Substantia nigra (tissue), 51 donors: ENCODE measurements at places on chromosomes 1 and 21.

DNA sequence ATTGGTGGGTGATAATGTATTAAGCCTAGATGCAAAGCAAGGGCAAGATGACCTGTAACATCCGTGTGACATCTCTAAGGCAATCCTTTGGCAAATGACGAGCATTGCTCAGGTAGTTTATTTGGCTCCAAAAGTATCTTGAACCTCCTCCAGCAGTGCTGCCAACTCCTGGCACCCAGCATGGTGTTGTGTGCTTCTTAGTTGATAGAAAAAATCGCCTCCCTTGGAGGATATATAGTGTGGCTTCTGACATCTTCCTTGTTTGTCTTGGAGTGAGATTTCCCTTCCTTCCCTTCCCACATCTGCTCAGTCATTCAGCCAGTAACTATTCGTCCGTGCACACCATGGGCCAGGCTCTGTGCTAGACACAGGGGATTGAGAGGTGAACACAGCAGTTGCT, 121.8 kb downstream of the TOMM20 start:
- no peak for DNase-seq

DNA sequence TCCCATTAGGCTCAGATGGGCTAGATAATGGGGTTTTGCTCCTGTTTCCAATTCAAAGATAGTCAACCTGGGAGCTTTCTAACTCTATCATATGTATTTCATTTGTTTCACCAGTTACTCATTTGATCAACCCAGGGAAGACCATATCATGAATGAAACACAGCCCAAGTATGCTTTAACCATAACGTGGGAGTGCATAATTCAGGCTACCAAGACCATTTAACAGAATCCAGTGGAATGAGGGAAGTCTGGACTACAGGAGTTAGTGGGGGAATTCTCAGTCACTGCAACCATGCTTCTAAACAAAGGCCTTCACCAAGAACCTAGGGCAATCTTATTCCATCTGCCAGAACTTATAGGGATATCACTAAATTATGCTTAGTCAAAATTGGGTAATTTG, 15.0 kb upstream of the SLC16A1 start:
- DNase-seq: no peak

GRCh38 chr21:15272591-15272990, 207.8 kb upstream of the NRIP1 start:
- DNase-seq: no peak

GRCh38 chr1:218817071-218817470, 356.6 kb upstream of the LYPLAL1 start:
- DNase-seq: no peak

- DNase-seq: no peak
Measured at GRCh38 chr1:85462931-85463649, 1.9 kb downstream of the DDAH1 start.

GRCh38 chr1:204494281-204495077, at the start of gene PIK3C2B:
TSS of gene PIK3C2B (minus strand) at chr1:204494805. CDS start at chr1:204469802, 25,003 bp downstream.
- peak; percentile 87 for DNase-seq

GRCh38 chr1:26697431-26697977, 1.7 kb downstream of the ARID1A start:
- no peak for DNase-seq

GRCh38 chr21:39082656-39083376, 100.4 kb downstream of the PSMG1 start:
- no peak for DNase-seq

DNA sequence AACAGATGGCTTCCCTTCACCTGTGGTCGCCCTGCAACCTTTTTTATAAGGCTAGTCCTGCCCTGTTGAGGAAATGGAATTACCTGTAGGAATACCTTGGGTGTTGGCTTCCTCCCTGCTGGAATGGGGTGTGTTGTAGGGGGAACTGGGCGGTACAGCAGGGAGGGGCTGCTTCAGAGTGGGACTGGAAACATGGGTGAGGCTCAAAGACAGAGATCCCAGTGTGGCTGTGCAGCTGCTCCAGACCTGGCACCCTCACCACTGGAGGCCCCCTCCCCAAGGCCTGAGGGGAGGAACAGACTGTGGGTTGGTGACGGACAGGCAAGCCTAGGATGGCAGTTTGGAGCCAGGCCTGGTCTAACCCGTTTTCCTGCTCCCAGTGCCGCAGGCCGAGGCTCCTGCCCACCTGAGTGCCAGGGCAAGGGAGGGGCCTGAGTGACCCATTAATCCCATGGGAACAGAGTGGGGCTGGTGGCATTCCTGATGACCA, 4.5 kb downstream of the EFNA3 start:
- DNase-seq: no peak

- DNase-seq: no peak
Measured at GRCh38 chr1:117615474-117615873, 9.6 kb downstream of the TENT5C start.

DNA sequence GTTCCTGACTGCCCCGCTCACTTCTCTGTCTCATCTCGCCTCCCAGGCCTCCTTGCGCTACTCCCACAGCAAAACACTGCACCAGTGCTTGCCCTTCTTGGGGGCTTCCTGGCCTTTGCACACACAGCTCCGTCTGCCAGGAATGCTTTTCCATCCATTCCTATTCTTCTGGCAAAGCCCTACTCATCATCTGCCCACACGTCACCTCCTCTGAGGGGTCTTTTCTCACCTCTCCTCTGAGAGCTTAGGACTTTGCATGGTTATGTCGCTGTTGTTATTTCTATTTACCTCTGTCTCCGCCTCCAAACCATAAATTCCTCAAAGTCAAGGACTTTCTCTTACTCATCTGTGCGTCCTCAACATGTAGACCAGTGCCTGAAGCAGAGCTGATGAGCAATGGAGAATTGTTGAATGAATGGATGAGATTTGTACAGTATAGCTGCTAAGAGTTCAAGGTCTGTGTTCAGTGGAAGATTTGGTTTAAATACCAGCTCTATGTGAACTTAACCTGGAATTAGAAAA, 26.4 kb upstream of the BTG2 start:
- no peak for DNase-seq

GRCh38 chr1:54973205-54973921, 7.1 kb upstream of the TMEM61 start:
- no peak for DNase-seq

- DNase-seq: no peak
Measured at GRCh38 chr1:234125283-234125682, 220.8 kb downstream of the SLC35F3 start.

DNA sequence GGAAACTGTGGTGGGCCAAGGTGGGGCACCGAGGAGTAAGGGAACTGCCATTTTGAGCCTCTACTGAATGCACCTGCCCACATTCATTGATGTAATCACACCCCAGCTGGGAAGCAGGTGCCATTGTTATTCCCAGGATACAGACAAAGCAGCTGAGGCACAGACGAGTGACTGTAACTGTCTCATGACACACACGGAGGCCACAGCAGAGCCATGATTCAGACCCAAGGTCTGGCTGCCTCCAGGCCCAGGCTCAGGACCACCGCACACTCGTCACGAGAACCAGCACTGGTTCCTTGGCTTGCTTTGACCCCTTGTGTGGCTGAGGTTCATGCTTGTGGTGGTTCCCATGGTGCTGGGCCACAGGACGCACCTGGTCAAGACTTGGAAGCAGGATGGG, 45.6 kb upstream of the CLIC4 start:
- no peak for DNase-seq

GRCh38 chr1:32291145-32291707, 657 bp upstream of the HDAC1 start:
- no peak for DNase-seq

GRCh38 chr1:2556678-2557481, 709 bp downstream of the TNFRSF14 start:
- no peak for DNase-seq

GRCh38 chr1:72184099-72184701, 98.1 kb downstream of the NEGR1 start:
- no peak for DNase-seq

- no peak for DNase-seq
Measured at GRCh38 chr1:203475012-203475981, at the start of gene PRELP. TSS of gene PRELP (plus strand) at chr1:203475806. CDS start at chr1:203483185, 7,379 bp downstream.

- no peak for DNase-seq
Measured at GRCh38 chr1:181768211-181768929, 285.1 kb downstream of the CACNA1E start.

DNA sequence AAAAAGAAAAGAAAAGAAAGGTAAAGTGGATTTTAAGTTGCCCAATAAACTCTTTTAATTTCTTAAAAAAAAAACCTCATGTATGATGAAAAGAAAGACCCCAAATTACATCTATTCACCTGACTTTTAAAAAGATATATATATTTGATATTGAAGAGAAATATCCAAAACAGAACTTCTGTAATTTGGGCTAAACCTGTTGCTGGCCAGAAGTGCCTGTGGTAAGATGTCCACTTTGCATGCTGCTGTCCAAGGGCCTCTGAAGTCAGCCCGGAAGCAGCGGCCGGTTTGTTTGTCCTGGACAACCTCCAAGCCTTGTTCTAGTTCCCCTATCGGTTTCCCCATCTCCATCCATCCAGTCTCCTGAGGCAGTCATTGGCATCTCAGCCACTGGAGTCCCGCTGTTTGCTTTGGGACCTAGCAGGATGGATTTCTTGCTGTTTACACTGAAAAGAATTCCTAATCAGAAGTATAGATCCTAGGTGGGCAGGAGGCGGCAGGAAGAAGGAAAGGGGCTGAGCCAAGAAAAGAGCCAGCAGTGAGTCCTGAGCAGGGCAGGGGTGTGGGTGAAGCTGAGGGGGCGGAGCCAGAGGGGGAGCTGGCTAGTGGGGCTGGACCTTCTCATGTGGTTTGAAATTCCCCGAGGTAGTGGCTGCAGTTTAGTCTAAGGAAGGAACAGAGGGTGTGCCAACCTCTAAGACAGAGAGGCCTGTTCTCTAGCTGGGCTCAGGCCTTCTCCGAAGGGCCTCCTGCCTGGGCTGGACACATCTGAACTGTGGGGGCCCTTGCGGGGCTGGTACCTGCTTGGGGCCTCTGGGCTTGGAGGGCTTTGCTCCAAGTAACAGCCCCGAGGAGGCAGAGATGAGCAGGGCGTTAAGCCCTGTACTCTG, 3.3 kb downstream of the NCMAP start:
- peak; percentile 81 for DNase-seq

- DNase-seq: peak; percentile 54
Measured at GRCh38 chr1:183778568-183779433, 26.1 kb upstream of the RGL1 start.

- no peak for DNase-seq
Measured at GRCh38 chr1:110945626-110946025, 18.1 kb downstream of the LRIF1 start.

GRCh38 chr1:4048076-4048475, 148.0 kb upstream of the C1orf174 start:
- DNase-seq: no peak

GRCh38 chr1:80170811-80171485, 1164.4 kb upstream of the ADGRL4 start:
- no peak for DNase-seq

DNA sequence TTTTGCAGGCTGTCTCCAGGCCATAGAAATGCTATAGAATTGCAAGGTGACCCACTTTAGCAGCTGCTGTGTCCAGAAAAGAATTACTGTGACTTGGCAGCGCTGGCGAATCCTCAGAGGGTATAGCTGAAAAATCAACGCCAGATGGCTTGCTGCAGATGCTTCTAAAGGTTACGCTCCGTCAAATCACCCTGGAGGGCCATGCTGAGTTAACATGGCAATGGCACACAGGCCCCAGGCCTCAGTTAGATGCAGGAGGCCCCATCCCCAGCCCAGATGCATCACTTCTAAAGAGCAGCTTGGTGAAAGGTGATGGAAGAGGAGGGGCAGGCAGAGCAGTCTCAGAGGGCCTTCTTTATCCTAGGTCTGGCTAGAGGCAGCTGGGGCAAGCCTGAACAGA, 18.0 kb downstream of the KIAA1614 start:
- DNase-seq: no peak

GRCh38 chr21:44904141-44904923, 16.4 kb downstream of the ITGB2 start:
- no peak for DNase-seq

- DNase-seq: no peak
Measured at GRCh38 chr1:224784265-224785039, 145.0 kb upstream of the DNAH14 start.

- no peak for DNase-seq
Measured at GRCh38 chr1:195970209-195970608, 638.0 kb downstream of the KCNT2 start.

DNA sequence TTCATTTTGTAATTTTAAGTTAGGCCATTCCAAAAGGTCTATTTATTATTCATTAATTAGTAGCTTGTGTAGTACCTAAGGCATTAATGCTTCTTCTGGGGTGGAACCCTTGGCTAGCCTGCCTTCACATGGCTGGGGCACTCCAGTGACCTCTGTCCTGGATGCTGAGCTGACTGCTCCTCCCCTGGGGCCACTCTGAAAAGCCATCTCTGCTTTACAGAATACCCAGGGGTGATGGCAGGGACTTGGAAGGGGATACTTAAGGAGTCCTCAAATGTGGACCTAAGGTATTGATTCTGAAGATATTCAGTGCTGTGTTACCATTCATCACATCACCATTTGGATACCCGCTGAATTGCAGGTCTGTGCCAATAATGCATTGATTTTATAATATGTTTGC, 187.8 kb upstream of the COA6 start:
- DNase-seq: no peak

DNA sequence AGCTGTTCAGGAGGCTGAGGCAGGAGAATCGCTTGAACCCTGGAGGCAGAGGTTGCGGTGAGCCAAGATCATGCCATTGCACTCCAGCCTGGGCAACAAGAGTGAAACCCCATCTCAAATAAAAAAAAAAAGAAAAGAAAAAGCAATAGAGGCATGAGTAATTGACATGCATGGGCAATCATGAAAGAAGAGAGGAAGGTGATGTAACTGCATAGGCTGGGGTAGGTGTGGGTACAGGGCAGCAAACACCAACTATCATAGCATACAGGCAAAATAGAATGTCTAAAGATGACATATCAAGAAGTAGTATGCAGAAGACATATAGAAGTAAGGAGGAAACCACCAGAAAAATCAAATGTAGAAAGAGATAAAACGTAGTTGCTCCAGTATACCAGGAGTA, 19.0 kb upstream of the MGST3 start:
- DNase-seq: no peak

- DNase-seq: no peak
Measured at GRCh38 chr1:213075725-213076124, 24.7 kb downstream of the RPS6KC1 start.

GRCh38 chr1:53391296-53391695, 63.4 kb upstream of the LRP8 start:
- DNase-seq: no peak

GRCh38 chr1:24117722-24118409, 5.9 kb upstream of the MYOM3 start:
- DNase-seq: no peak
